AG09309 (cell line): ENCODE measurements at places on chromosomes 7 and 10.

DNA sequence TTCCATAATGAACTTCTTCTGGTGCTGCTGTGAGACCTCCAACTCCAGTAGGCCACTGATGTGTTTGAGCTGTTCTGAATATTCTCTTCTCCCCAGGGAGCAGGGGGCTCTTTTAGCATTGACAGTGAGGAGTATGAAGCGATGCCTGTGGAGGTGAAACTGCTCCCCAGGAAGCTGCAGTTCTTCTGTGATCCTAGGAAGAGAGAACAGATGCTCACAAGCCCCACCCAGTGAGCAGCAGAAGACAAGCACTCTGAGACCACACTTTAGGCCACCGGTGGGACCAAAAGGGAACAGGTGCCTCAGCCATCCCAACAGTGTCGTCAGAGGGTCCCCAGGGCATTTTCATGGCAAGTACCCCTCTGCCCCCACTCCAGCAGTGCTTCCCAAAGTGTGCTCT, 49.3 kb downstream of the DENND11 start:
- DNase-seq, result no peak

GRCh38 chr7:133534816-133535215, 281.9 kb downstream of the EXOC4 start:
- DNase-seq, result no peak

GRCh38 chr10:103241262-103242011, 4.2 kb upstream of the RPEL1 start:
- DNase-seq, result no peak

DNA sequence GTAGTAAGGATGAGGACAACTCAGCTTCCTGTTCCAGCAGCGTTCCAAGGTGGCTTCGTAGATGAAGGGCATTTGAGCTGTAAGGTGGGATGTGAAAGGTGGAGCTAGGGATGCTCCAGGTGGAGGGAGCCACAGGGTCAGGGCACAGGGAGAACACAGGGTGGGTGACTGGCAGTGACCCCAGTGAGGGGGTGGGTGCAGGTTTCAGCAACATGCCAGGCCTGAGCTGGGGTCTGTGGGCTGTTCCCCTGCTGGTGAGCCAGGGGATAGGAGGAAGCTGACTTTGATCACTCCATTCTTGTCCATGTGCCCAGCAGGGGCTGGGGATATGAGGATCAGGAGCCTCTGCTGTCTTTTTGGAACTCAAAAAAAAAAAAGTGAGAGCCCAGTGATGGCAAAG, 33.2 kb downstream of the CDH23 start:
- DNase-seq, result no peak

DNA sequence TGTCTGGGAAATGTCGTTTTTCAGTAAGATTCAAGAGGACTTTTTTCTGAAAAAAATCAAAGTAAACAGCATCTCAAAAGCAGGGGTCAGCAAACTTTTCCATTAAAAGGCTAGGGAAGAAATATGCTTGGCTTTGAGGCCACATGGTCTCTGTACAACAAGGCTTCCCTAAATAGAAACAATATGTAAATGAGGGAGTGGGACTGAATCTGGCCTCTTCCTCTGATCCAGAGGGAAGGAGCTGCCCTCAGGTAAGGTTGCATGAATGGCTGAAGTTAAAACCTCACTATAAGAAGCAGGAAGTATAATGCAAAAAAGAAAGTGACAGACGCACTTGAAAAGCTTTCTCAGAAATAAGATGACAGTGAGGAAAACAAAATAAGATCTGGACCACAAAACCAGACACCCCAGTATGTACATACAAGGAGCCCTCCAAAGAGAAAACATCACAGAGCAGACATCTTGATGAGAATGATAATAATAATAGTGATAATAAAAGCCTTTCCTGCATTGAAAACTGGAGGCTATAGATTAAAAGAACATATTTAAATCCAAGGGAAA, 115.2 kb downstream of the PLXNA4 start:
- DNase-seq, result no peak

GRCh38 chr10:58868736-58869435, 307.6 kb upstream of the PHYHIPL start:
- no peak for DNase-seq

GRCh38 chr10:21170216-21170615, 273.1 kb upstream of the NEBL start:
- DNase-seq, result no peak

DNA sequence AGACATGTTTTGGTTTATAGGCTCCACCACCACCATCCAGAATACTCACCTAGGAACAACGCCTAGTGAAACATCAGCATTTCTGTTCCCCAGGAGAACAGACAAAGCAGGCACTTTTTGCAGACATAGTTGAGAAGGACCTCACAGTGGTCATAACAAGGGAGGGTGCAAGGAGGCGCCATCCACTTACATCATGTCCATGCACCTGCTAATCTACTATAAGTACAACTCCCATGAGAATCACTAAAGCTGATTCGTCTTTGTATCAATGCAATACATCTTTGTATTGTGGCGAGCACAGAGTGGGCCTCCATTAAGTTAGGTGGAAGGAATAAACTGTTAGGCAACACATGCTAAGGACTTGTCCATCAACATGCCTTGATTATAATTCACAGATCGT, 207.1 kb downstream of the KCNMA1 start:
- DNase-seq, result no peak

GRCh38 chr7:24715661-24716479, 41.4 kb downstream of the GSDME start:
- DNase-seq, result no peak

DNA sequence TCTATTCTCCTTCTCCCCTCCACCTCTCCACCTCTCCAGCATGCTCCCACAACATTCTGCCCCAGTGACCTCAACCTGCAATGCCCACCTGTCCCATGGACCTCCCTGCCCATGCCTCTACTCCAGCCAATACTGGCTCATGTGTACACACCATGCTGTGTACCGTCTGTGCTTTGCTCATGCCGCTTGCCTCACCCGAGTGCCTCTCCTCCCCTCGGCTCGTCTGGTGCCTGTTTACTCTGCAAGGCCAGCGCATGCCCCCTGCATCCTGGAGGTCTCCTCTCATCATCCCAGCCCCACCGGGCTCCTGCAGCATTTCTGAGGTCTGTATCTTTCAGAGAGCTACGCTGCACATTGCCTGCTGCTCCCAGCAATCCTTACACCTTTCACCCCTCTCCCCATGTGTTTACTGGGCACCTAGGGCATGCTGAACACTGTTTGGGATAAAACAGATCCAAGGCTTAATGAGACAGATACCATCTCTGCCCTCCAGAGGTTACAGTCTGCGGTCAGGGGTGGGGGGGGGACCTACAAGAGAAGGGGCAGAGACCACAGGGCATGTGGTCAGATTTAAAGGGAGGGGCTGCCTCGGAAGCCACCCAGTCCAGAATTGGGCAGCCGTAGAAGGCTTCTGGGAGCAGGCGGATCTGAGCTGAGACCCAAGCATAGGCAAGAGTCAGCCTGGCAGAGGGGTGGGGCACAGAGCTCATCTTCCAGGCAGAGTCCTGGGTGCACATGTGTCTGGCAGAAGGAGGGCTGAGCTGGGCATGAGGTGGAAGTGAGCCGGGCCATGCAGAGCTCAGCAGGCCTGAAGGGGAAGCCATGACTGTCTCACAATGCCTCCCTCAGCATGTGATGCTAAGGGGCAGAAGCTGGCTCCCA, 29.6 kb upstream of the PSAP start:
- DNase-seq, result no peak

DNA sequence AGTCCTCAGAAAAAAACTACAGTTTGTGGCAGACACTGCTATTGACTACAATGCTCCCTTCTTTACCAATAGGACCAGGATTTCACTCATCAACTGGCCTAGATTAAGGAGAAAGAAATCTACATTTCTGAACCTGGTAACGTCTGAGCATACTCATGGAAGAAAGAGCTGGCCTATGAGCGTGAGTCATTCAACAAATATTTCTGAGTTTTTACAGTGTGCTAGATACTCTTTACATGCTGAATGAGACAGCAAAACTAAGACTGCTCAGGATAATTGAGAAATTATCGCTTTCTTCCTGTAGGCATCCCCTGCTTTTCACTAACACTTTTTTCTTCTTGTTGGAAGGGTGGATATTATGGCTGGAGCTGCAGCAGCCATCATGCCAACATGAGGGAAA, 609.7 kb downstream of the TNS3 start:
- DNase-seq, result peak; percentile 46

GRCh38 chr7:13262929-13263530, 575.6 kb downstream of the ARL4A start:
- no peak for DNase-seq
